ENCODE measurements at places on chromosomes 13 and 19.

- DNase-seq = no peak
Observed at GRCh38 chr13:39955560-39955959, 300.1 kb downstream of the COG6 start.

DNA sequence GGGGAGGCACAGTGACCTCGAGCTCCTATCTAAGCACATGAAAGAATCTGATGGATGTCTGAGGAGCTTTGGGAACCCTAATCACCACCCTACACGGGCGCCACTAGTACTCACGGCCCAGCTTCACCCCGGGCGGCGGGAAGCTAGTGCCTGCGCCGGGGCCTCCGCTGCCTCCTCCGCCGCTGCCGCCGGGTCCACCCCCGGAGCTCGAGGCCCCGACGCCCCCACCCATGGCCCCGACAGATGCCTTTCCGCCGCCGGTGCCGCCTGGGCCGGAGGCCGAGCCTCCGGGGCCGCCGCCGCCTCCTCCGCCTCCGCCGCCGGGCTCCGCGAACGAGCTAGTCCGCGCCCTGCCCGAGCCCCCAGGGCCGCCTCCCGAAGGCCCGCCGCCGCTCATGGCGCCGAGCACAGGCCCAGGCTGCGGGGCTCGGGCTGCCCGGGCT lies 312 bp downstream of the GSK3A start:
- no peak for DNase-seq

GRCh38 chr13:111392486-111392885 lies 72.0 kb downstream of the TEX29 start:
- no peak for DNase-seq

GRCh38 chr13:110869231-110869804 lies 45.6 kb downstream of the ANKRD10 start:
- peak; percentile 24 for DNase-seq

DNA sequence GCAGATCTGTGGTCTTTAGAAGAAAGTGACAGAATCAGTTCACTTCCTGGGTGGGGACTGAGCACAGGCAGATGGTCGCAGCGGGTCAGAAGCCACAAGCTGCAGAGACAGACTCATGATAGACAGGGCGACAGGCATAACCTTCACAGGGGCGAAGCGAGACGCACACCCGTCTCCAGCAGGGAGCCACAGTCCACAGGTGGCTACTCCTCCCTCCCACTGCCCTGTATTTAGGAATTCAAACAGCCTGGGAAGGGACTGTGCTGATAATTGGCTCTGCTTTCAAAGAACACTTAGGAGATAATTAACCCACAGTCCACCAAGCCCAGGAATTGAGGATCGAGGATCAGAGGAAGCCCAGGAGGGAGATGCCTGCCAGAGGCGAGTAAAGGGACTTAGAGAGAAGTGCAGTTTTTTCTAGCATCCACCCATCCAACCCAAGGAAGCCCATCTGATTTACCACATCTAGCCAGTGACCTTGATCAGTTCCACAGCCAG lies 23.2 kb downstream of the RFX2 start:
- DNase-seq = no peak

- no peak for DNase-seq
Observed at GRCh38 chr13:112132142-112132541, 65.2 kb downstream of the SOX1 start.
